Tibial artery (tissue), 4 donors: ENCODE measurements at places on chromosomes 5 and 9.
A peak's percentile ranks its signal among the peaks of the same experiment; 100 is the strongest.

- no peak for DNase-seq
Measured at GRCh38 chr5:14713476-14714390, 49.2 kb downstream of the OTULIN start.

- no peak for DNase-seq
Measured at GRCh38 chr9:109574061-109574882, 76.2 kb upstream of the PTPN3 start.

DNA sequence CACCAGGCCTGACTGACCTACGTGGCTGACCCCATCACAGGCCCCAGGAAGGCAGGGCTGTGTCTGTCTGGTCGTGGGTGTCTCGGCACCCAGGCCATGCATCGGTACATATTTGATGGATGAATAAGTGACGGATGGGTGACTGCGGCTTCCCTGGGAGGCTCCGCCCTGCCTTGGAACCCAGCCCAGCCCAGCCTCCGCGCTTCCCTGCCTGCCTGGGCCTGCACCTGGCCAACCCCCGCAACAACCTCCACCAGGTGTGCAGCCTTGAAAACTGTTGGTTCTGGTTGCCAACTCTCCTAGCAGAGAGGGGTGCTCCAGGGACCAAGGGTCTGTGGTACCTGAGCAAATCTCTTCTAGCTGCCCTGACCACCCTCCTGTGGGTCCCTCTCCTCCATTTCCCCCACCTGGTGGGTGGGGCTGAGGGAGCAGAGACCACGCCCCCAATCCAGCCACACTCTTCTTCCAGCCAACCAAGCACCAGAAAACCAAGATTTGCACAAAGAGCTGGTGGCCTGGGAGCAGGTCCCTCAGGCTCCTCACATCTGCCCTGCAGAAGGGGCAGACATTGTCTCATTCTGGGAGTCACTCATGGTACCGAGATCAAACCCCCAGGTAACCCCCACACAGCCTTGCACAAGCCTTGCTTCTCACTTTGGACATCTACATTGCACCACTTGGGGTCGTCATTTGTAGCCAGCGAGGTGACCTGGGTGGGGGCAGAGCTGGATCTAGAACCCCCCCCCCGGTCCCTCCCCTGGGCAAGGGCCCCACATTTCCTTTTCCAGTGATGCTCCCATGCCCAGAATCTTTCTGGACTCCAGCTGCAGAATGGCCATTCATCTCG is 100.6 kb upstream of the IER5L start:
- peak; percentile 12 for DNase-seq

DNA sequence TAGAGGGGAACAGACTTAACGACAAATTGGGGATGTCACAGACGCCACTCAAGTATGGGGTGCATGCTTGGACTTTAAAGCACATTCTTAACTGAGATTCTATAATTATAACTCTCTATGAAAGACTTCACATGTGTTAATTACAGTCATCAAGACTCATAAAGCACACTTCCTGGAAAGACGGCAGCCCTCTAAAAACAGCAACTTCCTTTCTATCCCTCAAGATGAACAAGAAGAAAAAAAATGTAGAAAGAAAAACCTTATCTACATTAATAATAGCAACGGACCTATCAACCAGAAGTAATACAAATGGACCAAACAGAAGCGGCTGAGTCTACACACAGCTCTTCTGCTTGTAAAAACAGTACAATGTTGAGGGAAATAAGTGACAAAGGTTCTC is 21.2 kb downstream of the GNAQ start:
- DNase-seq = no peak

GRCh38 chr5:82387001-82387818 is 109.1 kb upstream of the RPS23 start:
- no peak for DNase-seq

DNA sequence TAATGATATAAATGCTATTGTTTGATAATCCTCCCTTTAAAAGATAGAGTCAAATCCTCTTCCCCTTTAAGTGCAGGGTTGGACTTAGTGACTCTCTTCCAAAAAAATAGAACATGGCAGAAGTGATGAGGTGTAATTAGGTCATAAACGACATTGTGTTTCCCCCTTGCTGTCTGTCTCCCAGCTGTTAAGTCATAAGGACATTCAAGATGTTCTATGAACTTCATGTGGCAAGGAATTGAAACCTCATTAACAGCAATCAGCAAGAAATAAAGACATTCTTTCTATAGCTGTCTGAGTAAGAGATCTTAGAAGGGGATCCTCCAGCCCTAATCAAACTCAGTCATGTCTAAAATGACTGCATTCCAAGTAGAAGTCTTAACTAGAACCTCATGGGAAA is 3.3 kb upstream of the SLC25A46 start:
- DNase-seq = no peak

- no peak for DNase-seq
Measured at GRCh38 chr5:134403951-134404350, 7.7 kb downstream of the CDKN2AIPNL start.

- DNase-seq = no peak
Measured at GRCh38 chr5:66653325-66653724, 57.1 kb downstream of the MAST4 start.

- DNase-seq = no peak
Measured at GRCh38 chr5:112263469-112263868, 155.6 kb downstream of the EPB41L4A start.

DNA sequence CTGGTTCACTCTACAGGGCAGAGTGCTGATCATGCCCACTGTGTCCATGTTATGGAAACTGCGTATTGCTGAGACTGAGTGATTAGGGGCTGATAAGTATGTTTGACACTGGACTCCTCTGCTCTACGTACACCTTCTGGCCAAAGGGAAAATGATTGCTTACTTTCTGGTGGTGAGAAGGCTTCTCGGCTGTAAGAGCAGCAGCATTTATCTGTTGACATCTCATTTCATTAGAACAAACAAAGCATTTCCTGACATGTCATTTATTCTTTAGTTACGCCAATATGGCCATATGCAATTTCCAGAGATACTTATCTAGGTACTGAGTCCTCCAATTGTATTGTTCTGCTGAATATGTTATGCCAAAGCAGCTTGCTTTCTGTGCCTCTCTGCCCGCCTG is 5.6 kb downstream of the FAXDC2 start:
- DNase-seq = no peak

DNA sequence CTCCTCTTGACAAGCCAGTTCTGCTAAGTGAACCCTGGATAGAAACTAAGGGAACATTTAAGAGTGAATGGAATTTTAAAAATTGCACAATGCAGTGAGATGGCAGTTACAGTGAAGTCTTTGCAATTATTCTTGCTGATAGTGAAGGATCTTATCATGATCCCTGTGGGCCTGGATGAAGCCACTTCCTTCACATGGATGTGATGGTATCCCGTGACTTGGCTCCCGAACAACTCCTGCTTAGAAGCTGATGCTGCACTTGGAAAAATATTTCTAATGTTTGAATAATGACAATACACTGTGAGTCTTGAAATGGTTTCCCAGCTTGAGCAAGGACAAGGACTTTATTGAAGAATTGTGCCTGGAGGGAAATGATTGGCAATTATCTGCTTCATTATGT is 49.2 kb upstream of the NTRK2 start:
- peak; percentile 62 for DNase-seq

GRCh38 chr9:138096519-138096845 is 218.9 kb downstream of the CACNA1B start:
- no peak for DNase-seq

- no peak for DNase-seq
Measured at GRCh38 chr5:77213601-77214000, 3.1 kb downstream of the PDE8B start.

- DNase-seq = no peak
Measured at GRCh38 chr5:143957455-143957854, 145.5 kb downstream of the HMHB1 start.

GRCh38 chr5:159021901-159022556 is 77.7 kb downstream of the EBF1 start:
- peak; percentile 71 for DNase-seq

GRCh38 chr9:121230256-121230655 is 28.6 kb upstream of the RAB14 start:
- no peak for DNase-seq

GRCh38 chr5:111851631-111852548 is 94.9 kb upstream of the NREP start:
- DNase-seq = no peak

GRCh38 chr9:86667307-86667706 is 280.0 kb downstream of the GAS1 start:
- no peak for DNase-seq

GRCh38 chr5:78245136-78245535 is 49.4 kb downstream of the AP3B1 start:
- DNase-seq = no peak

DNA sequence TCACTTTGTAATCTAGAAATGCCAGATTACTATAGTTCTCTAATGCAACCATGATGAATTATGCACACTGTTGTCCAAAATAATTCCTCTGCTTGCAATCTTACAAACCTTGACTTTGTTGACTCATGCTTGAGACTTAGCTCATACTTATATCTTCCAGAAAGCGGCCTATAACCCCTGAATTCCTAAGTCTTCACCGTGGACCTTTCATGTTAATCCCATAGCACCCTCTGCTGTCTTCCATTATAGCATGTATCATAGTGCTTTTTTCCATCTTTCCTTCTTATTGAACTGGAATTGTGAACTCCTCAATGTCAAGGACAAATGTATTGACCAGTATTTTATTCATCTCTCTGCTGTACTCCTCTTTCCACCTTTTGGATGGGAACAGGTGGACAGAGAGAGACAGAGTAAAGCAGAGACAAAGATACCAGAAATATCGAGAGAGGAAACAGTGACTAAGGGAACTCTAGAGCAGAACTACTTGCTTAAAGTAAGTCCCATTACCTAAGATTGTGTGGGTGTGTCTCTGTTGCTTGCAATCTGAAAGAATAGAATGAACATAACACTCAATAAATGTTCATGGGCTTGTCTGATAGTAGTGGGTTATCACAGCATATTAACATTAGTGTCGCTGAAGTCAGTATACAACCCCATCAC is 110.0 kb downstream of the LURAP1L start:
- DNase-seq = no peak

GRCh38 chr5:3157214-3157613 is 405.7 kb upstream of the IRX2 start:
- DNase-seq = no peak

DNA sequence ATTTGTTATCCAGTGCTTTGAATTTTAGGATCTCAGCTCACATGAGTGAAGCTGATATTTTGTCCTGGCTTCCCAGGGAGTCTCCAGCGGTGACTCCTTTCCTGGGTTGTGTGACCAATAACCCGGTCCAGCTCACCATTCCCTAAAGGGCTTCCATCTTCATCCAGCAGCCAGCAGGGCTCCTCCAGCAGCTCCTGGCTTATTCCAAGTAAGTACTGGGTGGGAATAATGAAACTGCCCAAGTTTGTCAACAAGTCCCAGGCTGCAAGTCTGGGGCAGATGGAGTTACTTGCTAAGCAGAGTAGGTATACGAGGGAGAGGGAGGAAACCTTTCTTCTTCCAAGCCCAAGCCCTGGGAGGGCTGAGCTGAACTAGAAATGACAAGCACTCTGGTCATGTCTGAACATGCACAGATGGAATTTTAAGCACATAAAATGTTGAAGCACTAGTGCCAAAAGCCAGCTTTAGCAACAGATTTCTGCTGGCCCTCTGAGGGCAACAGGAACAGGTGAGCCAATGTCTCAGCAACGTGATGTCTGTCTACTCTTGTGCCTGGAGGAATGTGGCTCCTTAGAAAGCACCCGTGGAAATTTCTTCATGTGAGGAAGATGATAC is 153.7 kb upstream of the DAPK1 start:
- no peak for DNase-seq

DNA sequence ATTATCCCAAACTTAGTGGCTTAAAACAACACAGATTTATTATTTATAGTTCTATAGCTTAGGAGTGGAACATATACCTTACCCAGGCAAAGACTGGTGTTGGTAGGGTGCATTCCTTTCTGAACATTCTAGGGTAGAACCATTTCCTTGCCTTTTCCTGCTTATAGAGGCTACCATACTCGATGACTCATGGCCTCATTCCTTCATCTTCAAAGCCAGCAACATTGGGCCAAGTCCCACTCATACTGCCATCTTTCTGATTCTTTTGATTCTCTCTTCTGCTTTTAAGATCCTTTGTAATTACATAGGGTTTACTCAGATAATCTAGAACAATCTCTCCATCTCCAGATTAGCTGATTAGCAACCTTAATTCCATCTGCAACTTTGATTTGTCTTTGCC is 452.7 kb upstream of the KLF4 start:
- DNase-seq = no peak

DNA sequence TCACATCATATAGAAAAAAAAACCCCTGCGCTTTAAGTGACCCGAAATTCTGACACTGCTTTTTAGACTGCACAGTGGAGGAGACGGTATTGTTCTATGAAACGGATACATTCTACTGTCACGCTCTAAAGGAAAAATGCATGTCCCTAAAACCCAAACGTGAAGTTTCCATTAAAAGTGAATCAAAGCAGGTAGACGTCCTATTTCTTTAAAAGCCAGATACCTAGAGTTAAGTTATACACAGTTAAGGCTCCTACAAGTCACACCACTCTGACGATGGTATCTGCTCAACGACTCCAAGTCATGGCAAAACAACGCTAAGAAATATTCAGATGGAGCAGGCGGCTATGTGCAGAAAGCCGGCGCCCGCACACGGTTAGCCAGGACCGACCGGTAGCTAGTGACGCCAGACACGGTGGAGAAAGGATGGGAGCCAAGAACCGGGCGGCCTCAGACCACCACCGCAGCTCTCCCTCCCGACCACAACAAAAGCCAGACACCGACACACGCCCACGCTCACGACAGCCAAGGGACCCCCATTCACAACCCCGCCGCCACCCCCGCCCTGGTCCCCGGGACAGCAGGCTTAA is 734 bp downstream of the SKP1 start:
- DNase-seq = no peak

DNA sequence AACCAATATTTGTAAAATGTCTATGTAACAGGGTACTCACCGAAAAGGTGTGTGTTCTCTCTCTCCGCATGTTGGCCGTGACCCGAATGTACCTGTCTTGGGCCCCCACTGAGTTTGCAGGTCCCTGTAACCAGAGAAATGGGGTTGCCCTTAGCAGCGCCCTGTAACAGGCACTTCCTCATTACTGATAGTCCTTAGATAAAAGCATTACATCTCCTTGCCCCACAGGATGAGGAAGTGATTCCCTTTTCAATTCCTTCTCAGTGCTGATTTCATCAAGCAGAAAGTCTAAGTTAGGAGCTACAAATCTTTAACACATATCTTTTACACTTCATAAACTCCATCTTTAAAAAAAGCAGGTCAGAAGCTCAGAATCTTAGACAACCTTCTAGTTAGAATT is 15.2 kb upstream of the HMHB1 start:
- DNase-seq = no peak

- DNase-seq = no peak
Measured at GRCh38 chr9:113307396-113307975, 4.3 kb upstream of the RNF183 start.

DNA sequence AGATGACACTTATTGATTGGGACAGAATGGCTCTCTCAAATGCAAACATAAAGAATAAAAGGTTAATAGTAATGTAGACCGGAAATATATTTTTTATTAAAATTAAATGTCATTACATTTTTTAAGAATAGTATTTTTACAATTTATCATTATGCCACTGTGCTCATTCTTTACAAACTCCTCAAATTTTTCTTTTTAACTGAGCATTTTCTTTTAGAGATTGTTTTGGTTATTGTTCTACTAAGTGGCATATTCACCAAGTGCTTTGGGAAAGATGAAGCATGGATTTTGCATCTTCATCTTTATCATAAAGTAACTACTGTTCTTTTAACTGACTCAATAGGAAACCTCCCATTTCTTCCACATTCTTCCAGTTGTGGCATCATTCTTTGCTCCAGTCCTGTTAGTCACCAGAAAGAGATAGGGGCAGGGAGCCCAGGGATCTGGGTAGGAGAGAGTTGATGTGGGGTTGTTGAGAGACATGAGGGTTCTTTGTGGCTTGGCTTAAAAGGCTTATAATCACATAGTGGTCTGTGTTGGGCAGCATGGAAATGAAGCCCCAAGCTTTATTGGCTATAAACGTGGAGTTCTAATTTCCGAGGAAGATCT is 69.8 kb downstream of the SYK start:
- no peak for DNase-seq
